ENCODE measurements at places on chromosomes 3 and 15. TPM values are rescaled to one million over a fixed set of nuclear protein-coding genes. Genes with fewer than 3 reads are reported as not detected.

GRCh38 chr15:89551550-89551949, 23.7 kb upstream of the TICRR start:
- DNase-seq, result no peak

The MASP1 gene
- not detected for polyA plus RNA-seq

GRCh38 chr15:56972426-56972825, 54.0 kb downstream of the TCF12 start:
- DNase-seq, result no peak

DNA sequence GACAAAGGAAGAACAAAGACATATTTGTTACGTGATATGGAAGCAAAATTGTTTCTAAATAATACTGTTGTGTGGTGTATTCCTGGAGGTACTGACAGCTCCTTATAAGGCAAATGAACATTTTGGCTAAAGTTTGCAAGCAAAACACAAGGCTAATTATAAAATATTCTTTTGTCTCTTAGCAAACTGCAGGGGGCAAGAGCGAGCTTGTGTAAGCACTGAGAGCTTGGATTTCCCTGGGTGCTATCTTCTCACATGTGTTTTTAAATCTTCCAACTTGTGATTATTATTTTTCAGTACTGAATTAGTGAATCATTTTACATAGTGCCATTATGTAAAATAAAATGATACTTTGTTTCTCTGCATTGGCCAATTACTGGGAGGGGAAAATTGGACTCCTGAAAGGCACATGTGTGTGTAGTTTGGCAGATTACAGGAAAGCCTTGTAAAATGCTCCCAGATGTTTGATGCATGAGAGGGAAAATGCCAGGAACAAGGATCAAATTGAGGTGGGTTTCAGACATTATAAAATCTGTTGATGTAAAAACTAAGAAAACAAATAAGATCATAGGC, 611.5 kb downstream of the AGBL1 start:
- DNase-seq, result no peak

DNA sequence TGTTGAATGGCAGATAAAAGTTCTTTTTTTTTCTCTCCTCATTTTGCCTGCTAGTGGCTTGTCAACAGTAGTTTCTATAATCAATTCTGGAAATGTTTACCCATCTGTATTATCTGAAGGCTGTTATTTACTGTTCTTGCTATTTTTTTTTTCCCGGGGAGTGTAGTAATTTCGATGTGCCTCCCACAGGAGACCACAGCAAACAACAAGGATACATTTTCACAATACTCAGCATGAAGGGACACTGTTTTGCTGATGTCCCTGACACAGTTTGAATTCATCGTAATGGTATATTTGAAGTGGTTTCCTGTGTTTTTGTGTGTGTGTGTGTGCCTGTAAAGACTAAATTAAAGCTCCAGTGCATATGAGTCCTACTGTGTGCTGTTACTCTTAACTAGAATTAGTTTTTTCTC, 92.1 kb upstream of the ICE2 start:
- DNase-seq, result no peak

GRCh38 chr15:58311556-58311955, 120.2 kb upstream of the LIPC start:
- DNase-seq, result no peak

DNA sequence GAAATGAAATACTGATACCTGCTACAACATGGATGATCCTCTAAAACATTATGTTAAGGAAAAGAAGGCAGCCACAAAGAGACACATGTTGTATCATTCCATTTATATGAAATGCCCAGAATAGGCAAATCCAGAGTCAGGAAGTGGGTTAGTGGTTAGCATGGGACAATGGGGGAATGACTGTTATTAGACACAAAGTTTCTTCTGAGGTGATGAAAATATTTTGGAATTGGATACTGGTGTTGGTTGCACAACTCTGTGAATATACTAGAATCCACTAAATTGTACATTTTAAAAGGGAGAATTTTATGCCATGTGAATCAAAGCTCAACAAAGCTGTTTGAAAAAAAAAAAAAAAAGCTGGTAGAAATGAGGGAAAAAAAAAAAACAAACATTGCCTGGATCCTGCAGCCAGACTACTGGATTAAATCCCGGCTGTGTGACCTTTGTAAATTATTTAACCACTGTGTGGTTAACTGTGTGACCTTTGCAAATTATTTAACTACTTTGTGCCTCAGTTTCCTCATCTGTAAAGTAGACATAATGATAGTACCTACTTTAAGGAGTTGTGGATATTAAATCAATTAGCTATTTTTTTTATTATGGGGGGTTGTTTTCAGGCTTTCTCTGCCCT, 75.6 kb upstream of the PRICKLE2 start:
- DNase-seq, result no peak

DNA sequence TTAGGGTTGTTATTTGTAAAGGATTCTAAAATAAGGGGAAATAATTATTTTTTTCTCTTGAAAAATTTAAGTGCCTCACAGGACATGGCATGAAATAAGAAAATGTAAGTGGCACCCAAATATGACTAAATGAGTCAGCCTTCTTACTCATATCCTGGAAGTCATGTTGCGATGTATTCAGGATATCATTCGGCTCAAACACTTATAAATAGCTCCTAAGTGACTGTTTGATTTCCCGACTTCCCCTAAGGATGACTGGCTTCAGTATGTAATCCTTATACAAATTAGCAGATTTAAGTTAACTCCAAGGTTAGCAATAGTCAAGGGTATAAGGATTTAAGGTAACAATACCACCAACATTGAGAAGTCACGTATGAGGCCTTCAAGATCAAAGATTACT, 57.3 kb upstream of the OSTN start:
- DNase-seq, result no peak

The GOLGA6A gene
- polyA plus RNA-seq, result not detected

GRCh38 chr3:98483626-98484025, 13.9 kb upstream of the OR5K2 start:
- DNase-seq, result no peak

DNA sequence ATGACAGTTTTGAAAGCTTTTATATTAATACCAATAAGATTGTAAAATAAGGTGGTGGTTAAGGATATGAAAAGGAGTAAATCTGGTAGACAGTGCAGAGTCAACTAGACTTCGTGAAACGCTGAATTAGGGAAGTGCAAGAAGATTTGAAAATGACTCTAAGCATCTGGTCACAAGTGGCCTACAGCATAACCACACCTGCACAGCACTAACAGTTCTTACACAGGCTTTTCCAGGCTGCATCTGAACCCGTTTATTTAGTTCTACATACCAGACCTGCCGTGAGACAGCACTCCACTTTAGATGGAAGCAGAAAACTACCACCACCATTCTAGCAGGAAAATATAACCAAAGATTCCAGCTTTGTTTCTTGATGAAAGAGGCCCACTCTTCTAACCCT, 1.9 kb downstream of the DMXL2 start:
- DNase-seq, result no peak

DNA sequence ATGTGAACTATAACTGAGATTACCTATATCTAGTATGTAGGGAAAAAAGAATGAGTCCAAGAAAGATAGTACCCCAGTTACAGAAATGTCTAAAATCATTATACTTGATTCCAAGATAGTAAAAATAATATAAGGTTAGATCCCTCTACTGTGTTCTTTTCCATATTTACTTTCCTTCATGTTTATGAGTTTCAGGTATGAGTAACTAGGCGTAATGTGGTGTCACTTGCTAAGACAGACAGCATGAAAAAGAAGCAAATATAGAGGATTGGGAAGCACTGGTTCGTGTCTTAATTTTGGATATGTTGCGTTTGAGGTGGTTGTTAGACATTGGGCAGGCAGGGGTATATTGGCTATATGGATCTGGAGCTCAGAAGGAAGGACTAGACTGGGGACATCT, 168.1 kb upstream of the PFN2 start:
- DNase-seq, result no peak

The SPTBN5 gene
- not detected for polyA plus RNA-seq

The ADIPOQ gene
- not detected for polyA plus RNA-seq

The ZNF592 gene
- 2.1 TPM for polyA plus RNA-seq

GRCh38 chr3:178223876-178224275, 312.4 kb upstream of the KCNMB2 start:
- no peak for DNase-seq

The C2CD4A gene
- not detected for polyA plus RNA-seq

The ITGA11 gene
- not detected for polyA plus RNA-seq

- no peak for DNase-seq
These were observed 8.9 kb upstream of the PRKCD start for GRCh38 chr3:53151870-53152660.

All from immature natural killer cell (primary cell).